T-helper 9 cell (primary cell): ENCODE measurements at places on chromosomes 2 and 18.

DNA sequence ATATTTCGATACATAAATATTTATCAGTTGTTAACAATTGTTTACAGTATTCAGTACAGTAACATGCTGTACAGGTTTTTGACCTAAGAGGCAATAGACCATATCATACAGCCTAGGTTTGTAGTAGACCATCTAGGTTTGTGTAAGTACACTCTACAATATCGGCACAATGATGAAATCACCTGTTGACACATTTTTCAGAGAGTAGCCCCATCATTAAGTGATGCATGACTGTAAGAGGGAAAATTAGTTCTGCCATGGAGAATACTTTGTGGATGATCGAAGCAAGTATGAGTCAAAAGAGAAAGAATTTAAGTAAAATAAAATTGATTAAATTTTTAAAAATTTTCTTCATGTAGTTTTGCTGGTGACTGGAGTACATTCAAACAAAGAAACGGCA, 32.6 kb downstream of the VIT start:
- DNase-seq = no peak

DNA sequence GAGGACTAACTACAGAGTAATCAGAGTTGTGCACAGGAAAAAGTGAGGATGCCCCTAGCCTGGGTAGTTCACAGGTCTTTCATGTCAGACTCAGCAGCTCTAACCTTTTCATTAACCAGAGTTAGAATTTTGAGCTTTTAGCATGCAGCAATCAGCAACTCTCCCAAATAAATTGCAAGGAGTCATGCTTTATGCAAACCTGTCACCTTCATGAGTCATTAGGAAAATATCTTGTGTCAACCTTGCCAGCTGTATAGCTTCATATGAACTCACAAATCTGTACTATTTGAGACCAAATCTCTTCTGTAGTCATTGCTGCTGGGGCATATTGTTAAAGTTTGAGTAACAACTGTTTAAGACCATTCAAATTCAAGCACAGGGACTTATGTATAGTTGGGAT, 382.3 kb upstream of the NT5C1B start:
- DNase-seq = no peak

DNA sequence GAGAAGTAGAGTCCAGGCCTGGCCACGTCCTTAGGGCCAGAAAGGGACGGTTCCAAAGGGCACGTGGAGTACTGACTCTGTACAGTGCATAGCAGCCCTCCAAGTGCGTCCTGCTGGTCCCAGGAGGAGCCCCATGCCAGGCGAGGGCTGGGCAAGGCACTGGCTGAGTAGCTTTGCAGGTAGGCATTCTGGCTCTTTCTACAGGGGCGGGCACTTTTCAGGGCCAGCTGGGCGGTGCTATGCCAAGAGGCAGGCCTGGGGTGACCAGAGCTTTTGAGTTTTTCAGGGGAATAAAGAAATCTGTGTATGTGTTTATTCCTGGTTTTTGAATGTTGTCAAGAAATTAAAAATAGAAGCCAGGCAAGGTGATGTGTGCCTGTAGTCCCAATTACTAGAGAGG, 15.4 kb upstream of the GLI2 start:
- no peak for DNase-seq

DNA sequence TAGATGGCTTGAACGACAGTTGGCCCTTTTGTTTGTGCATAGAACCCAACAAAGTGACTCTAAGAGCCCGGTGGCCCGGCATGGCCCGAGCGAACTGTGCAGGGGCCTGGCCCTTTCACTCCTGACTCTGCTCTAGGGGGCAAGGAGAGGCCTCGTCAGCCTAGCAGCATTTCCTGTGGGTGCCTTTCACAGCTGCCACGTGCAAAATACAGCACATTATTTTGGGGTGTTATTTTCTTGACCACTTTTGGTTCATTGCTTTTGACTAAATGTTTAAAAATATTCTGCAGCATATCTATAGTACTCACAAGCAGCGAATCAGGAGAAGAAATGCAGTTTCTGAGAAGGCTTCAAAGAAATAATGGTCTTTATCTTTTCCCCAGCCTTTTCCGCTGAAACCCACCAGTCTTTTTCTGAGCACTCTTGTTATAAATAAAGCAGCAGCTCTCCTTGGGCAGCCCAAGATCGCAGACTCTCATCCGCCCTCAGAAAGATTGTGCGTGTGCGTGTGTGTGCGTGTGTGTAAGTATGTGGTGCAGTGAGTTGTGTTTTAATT, 31.3 kb downstream of the DGKD start:
- DNase-seq = no peak

DNA sequence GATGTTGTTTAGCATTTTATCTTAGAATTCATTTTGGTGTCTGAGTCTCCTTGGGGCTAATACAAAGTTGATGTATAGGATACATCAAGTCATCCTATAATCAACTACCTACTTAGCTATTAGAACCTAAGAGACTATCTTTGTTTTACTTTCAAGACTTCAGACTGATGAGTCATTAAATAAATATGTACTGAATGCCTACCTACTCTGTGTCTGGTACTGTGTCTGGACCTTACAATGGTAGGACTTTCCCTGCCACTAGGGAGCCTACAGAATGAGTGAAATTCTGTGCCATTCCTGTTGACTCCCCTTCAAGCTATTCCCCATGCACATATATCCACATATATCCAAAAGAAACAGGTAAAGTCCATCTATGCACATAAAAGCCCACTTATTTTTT, 114.5 kb downstream of the ERBB4 start:
- DNase-seq = no peak

- DNase-seq = no peak
Measured at GRCh38 chr18:24157855-24158254, 19.0 kb downstream of the CABYR start.
